ENCODE measurements at places on chromosomes 12 and 14.

DNA sequence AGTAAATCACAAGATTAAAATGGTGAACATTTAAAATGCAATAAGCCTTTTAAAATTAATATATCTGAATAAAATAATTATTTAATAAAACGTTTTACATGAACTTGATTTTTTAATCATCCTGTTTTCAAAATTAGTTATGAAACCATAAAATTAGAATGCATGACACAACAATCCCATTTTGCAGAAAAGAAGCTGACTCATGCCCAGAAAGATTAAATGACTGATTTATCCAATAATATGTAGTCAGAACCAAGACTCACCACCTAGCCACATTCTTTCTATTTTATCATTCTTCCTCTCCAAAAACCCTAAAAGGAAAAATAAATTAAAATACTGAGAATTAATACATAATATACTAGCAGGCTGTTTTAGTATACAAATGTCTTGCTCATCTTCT lies 83.0 kb upstream of the LGR5 start:
- H3K4me1 ChIP-seq, result no peaks in the 10 kb centered on the region
- H3K4me3 ChIP-seq, result no peak overlapping the region
- DNase-seq, result no peak
- H3K27me3 ChIP-seq, result no peaks in the 10 kb centered on the region

- peak; percentile 63 for DNase-seq
- peaks cover 27% of the 10 kb centered on the region for H3K36me3 ChIP-seq
- H3K4me3 ChIP-seq, result peak overlapping the region; percentile 75
- peaks cover 21% of the 10 kb centered on the region for H3K4me1 ChIP-seq
These were observed 1.9 kb upstream of the RAB35 start for GRCh38 chr12:120118321-120119061.

GRCh38 chr12:24475337-24475736 lies 473.6 kb downstream of the BCAT1 start:
- H3K27ac ChIP-seq, result no peak overlapping the region
- H3K4me1 ChIP-seq, result no peaks in the 10 kb centered on the region
- H3K4me3 ChIP-seq, result no peak overlapping the region
- no peak for DNase-seq

GRCh38 chr12:123092866-123093265 lies 58.0 kb downstream of the PITPNM2 start:
- no peaks in the 10 kb centered on the region for H3K36me3 ChIP-seq
- H3K4me1 ChIP-seq, result peaks cover 61% of the 10 kb centered on the region
- H3K27ac ChIP-seq, result no peak overlapping the region

DNA sequence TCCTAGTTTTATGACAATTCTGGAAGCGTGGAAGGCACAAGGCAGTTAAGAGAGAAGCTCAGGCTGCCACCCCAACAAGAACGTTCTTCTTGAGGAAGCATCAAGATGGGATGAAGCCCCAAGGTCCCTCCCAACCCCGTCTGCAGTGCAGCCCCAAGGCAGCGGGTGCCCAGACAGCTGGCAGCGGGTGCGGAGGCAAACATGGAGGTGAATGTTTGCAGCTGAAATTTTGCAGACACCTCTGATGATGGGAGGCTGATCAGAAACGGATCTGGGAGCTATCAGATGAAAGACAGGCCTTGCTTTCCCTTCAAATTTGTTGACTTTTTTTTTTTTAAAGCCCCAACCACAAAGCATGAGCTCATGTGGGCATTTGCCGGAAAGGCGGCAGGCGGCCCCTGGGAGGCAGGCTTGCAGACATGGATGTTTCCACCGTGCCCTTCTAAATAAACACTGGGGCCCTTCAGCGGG lies 230.7 kb upstream of the RTL1 start:
- no peak for DNase-seq
- no peak overlapping the region for H3K4me3 ChIP-seq
- no peaks in the 10 kb centered on the region for H3K4me1 ChIP-seq
- H3K27ac ChIP-seq, result no peak overlapping the region
- no peaks in the 10 kb centered on the region for H3K27me3 ChIP-seq

- no peaks in the 10 kb centered on the region for H3K27me3 ChIP-seq
- no peak overlapping the region for H3K4me3 ChIP-seq
- DNase-seq, result no peak
- no peaks in the 10 kb centered on the region for H3K36me3 ChIP-seq
- no peaks in the 10 kb centered on the region for H3K4me1 ChIP-seq
- no peak overlapping the region for H3K27ac ChIP-seq
These were observed 908.5 kb upstream of the ATXN7L3B start for GRCh38 chr12:73629171-73629570.

DNA sequence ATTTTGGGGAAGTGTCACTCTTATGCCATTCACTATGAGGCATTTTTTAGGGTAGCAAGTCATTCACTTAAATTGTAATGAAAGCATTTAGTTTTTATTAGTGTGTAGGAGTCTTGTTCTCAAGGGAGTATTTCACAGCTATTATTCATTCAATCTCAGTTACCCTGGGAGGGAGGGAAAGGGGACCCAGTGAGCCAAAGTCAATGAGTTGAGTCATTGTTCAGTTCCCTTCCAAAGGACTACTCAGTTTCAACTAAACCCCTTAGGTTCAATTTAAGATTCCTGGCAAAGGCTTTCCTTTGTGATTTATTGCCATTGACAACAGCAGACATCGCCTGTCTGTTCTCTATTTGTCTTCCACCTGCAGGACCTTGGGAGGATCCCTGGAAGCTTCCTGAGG lies 29.3 kb upstream of the RASSF8 start:
- no peaks in the 10 kb centered on the region for H3K36me3 ChIP-seq
- no peaks in the 10 kb centered on the region for H3K27me3 ChIP-seq
- no peak overlapping the region for H3K27ac ChIP-seq
- H3K4me3 ChIP-seq, result no peak overlapping the region
- no peak for DNase-seq

GRCh38 chr14:50399251-50400032 lies 2.8 kb upstream of the CDKL1 start:
- H3K27ac ChIP-seq, result no peak overlapping the region
- no peak for DNase-seq
- H3K36me3 ChIP-seq, result no peaks in the 10 kb centered on the region
- peaks cover 5% of the 10 kb centered on the region for H3K4me1 ChIP-seq

DNA sequence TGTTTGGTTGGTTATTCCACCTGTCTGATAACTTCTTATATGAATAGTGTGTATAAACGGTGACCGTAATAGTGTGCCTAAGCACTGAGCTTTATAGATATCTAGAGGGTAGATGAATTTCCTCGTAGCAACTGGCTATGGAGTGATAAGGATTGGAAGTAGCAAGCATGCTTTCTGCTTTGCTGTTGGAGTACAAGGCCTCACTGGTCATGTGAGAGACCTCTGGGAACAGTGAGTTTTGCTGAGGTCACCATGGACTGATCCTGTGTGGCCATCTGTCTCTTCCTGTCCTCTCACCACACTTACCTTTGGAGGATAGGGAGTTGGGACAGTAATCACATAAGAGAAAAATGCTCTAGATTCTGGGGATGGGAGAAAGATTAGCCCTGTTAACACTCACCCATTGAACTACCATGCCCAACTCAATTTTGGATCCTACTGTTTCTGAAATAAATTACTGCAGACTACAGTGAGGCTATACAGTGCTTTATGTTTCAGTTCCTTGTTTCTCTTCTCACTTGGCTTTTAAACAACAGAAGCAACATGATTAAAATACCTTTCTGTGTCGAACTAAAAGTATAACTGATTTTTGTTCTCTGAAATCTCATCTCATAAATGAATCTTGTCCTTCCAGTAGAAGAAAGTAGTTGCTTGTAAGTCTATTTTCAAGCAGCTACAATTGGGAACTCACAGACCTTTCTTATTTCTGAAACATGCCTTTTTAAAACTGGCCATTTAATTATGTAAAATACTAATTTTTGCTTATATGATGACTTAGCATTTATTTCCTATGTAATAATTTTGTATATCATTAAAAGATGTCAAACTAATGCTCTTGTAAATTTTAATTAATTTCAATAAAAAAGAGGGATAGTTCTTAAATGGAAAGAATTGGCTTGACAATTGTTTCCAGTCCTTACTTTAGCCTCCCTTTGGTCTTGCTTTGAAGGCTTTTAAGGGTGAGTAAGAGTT lies 8.3 kb downstream of the TMX1 start:
- H3K4me3 ChIP-seq, result no peak overlapping the region
- H3K27ac ChIP-seq, result no peak overlapping the region
- no peak for DNase-seq
- no peaks in the 10 kb centered on the region for H3K4me1 ChIP-seq

DNA sequence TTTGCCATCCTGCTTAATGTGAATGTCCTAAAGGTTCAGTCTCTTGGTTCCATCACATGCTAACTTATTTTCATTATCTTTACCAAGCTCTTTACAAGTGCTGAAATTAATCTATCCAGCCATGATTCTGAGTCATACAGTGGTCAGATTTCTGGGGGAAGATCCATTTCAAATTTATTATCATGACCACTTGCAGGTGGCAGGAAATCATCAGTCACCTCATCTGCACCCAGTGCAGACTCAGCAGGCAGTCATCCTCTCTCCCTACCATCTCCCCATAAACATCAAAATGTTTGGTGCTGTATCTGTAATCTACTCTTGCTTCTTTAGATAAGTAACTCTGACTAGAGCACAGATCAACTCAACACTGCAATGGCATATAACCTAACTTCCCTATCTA lies 23.5 kb downstream of the ATG14 start:
- H3K27ac ChIP-seq, result no peak overlapping the region
- H3K36me3 ChIP-seq, result peaks cover 8% of the 10 kb centered on the region
- no peak overlapping the region for H3K4me3 ChIP-seq
- peaks cover 15% of the 10 kb centered on the region for H3K4me1 ChIP-seq
- H3K27me3 ChIP-seq, result no peaks in the 10 kb centered on the region

GRCh38 chr12:22121224-22121623 lies 75.2 kb downstream of the CMAS start:
- no peak overlapping the region for H3K27ac ChIP-seq
- DNase-seq, result no peak
- no peak overlapping the region for H3K4me3 ChIP-seq
- no peaks in the 10 kb centered on the region for H3K4me1 ChIP-seq
- no peaks in the 10 kb centered on the region for H3K36me3 ChIP-seq

DNA sequence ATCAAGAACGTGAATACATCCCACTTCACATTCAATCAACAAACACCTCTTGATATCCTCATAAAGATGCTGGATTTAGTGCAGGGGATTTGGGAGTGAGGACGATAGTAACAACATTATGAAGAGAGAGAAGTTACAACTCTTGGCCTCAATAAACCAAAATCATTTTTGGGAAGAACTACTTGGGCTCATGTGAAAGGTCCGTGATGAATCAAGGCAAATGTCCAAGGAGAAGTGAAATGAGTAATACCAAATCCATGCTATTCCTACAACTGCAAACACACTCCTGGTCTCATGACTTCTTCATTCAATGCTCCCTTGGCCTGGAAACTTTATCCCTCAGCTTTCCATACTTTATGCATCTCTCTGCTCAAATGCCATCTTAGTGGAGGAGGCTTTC lies 162.0 kb upstream of the LMNTD1 start:
- no peak overlapping the region for H3K27ac ChIP-seq
- no peak for DNase-seq
- H3K4me1 ChIP-seq, result no peaks in the 10 kb centered on the region
- H3K27me3 ChIP-seq, result no peaks in the 10 kb centered on the region

DNA sequence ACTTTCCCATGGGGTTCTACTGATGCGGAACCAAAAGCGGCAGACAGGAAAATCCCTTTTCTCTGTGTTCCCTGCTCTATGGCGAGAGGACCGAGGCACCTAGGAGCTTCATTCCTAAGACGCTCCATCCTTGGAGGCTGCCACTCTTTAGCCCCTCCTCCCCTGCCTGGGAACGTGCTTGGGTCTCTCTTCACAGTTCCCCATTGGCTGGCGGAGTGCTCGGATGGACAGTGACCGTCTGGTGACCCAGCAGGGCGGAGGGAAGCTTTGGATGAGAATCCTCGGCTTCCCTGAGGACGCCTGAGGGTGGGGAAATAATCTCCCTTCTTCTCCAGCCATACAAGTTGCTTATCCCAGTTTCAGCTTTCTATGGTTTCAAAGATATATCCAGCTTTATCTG lies 37.3 kb downstream of the KCNA5 start:
- H3K27ac ChIP-seq, result no peak overlapping the region
- peak; percentile 6 for DNase-seq
- no peak overlapping the region for H3K4me3 ChIP-seq
- H3K36me3 ChIP-seq, result no peaks in the 10 kb centered on the region
- H3K4me1 ChIP-seq, result no peaks in the 10 kb centered on the region
